ENCODE measurements at places on chromosomes 1 and 21.

GRCh38 chr1:33297911-33298622, 22.8 kb downstream of the A3GALT2 start:
- DNase-seq: no peak

- DNase-seq: no peak
These were observed 1.2 kb downstream of the FHAD1 start for GRCh38 chr1:15248216-15248615.

DNA sequence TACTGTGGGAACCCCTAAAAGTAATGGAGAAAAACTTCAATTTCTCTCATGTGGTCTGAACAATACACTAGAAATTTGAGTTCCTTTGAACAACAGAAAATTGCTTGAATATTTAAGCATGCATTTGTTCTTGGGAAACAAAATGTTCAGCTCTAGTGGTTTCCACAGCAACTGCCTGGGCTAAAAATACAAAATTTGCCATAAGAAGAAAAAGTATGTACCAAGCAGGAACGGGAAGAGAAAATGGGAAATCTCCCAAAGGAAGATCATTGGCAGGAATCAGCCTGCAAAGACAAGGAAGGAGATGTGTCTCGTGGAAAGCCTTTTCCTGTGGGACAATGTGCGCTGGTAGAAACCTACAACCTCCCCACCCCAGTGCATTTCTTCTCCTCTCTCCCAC, 119.0 kb upstream of the DPT start:
- DNase-seq: no peak

- DNase-seq: no peak
These were observed 27.9 kb upstream of the ABCG1 start for GRCh38 chr21:42191064-42191463.

- no peak for DNase-seq
These were observed 351.4 kb downstream of the HLX start for GRCh38 chr1:221230605-221231004.
